Globus pallidus (tissue), 1 donor: ENCODE measurements at places on chromosomes 4 and X.

GRCh38 chr4:141307241-141307689 lies 86.6 kb downstream of the ZNF330 start:
- peak; percentile 27 for DNase-seq

- no peak for DNase-seq
These were observed 35.4 kb downstream of the SNX25 start for GRCh38 chr4:185244763-185245162.

DNA sequence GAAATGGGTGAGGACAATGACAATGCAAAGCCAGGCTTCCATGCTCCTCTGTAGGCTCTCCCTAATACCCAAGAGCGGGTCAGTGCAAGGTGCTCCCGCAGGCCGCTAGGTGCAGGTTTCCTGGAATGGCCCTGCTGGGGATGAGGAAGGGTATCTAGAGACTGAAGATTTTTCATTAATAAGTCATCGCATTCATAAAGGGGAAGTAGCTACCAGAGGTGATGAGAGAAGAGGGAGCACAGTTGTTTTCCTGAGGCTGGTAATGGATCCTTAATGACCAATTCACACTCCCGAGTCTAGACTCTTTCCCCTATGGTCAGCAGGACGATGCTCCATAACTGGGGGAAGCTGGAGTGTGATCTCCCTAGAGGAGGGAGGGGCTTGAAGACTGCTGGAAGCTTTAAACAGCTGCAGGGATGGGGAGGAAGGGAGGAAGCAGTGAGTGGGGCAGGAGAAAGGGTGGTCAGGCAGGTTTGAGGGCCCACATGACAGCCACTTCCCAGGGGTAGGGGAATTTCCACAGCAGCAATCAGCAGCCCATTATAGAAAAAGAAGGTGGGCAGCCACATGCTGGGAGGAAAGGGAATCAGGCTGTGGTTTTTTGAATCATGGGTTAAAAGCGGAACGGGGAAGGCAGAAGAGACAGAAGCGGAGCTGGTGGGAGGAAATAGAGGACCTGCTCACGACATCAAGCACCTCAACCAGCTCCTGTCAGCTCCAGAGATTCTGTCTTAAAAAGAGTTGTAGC lies 10.2 kb upstream of the ATP6AP2 start:
- DNase-seq, result no peak

DNA sequence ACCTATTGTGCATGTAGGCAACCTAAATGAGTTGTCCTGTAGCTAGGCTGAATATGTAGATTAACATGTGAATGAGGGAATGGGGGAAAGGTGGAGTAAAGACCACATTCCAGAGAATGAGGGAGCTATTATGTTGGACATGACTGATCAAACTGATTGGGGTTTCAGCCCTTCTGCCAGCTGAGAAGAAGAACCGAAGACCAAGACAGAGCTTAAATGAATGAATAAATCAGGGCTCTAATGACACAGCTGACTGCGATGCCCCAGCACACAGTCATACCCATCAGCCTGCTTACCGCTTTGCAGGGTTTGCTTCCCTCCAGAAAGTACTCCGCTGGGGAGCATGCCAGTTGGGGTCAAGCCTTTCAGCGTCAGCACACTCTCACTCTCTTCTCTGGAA lies 315.4 kb downstream of the PPP3CA start:
- no peak for DNase-seq

GRCh38 chrX:102491766-102492165 lies 20.2 kb upstream of the TCP11X2 start:
- no peak for DNase-seq

DNA sequence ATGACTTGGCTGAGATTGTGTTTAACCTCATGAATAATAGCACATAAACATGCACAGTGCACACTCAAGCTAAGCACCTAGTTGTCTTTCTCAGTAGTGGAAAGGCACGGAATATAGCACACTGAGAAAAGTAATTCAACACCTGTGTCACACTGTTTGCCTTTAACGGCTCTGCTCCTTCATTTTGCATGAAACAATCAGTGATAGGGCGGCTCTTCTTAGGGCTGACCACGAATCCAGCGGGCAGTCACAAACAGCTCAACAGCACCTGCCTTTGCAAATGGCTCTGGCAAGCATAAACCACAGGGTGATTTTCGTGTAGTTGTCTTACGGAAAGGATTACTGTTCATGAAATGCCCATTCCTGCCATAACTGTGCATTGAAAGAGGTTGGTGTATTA lies 954.0 kb upstream of the TENM3 start:
- no peak for DNase-seq

GRCh38 chr4:153495480-153496193 lies 29.5 kb downstream of the TMEM131L start:
- no peak for DNase-seq

DNA sequence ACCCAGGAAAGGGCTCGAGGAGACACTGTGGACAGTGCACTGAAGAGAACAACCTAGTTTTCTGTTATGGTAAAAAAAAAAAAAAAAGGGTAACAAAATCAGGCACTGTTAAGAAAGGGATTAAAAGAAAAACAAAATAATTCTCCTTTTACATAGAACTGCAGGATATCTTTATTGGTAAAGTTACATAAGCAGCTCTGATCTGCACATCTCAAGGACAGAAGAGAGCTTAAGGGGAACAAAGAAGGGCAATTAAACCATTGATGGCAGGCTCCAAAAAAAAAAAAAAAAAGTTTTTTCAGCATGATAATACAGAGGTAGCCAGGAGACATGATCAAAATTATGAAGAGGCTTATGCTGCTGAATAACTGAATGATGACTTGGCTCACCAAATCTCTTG lies 85.0 kb downstream of the HDAC8 start:
- no peak for DNase-seq

- DNase-seq, result no peak
These were observed 64.6 kb upstream of the TAPT1 start for GRCh38 chr4:16290681-16291420.

DNA sequence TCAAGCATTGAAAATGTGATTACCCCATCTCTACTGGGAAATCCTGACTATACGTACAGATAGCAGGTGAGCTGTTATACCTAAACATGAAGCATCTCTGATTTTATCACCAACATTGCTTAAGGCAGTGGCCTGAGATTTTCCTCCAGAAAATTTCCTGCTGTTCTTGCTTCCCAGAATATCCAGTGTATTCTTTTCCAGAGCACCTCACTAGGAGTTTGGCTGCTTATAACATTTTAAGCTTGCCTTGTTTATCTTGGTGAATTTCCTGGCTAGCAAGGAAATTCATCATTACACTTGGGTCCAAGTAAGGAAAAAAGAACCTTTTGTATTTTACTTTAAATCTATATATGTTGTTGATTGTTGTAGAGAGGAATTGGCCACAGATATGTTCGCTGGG lies 73.0 kb upstream of the CLCN4 start:
- no peak for DNase-seq

- DNase-seq, result peak; percentile 71
These were observed 5.2 kb upstream of the NUP54 start for GRCh38 chr4:76153356-76153755.

- DNase-seq, result no peak
These were observed 7.3 kb upstream of the OPN1LW start for GRCh38 chrX:154136627-154137161.

DNA sequence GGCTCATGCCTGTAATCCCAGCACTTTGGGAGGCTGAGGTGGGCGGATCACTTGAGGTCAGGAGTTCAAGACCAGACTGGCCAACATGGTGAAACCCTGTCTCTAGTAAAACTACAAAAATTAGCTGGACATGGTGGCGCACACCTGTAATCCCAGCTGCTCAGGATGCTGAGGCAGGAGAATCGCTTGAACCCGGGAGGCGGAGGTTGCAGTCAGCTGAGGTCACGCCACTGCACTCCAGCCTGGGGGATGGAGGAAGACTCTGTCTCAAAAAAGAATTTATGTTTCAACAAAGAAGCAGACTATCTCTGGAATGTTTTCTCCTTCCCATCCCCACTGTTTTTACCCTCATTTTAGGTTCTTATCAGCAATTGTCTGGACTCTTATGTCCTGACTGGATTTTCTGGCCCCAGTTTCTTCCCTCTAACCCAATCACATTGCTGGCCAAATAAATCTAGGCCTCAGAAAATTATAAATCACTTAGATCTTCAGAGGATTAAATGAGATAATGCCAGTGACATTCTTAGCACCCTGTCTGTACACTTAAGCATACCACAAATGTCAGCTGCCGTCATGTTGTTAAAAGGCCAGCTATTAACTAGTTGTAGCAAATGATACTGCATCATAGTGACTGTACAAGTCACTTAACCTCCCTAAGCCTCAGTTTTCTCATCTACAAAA lies 44.9 kb upstream of the PRSS48 start:
- no peak for DNase-seq

DNA sequence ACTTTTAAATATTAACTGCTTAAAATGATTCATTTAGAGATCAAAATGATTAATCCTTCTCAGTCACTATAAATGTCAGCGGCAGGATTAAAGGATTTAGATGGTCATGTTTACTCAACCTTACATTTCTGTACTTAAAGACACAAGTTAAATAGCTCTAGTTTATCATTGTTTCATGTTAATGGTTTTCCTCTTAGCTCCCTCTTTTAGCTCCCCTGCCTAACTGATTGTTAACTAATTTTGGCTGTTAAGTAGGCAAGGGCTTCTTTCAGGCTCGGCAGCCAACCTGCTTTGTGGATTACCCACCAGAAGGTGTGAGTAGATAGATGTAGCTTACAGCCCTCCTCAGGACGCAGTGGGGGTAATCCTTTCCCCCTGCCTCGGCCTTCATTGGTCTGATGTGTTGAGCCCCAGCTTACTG lies 96.0 kb downstream of the TENM3 start:
- no peak for DNase-seq

GRCh38 chrX:119565107-119565663 lies at the start of gene STEEP1:
TSS of gene STEEP1 (minus strand) at chrX:119565409. CDS start at chrX:119565355, 54 bp downstream.
- DNase-seq, result peak; percentile 77

GRCh38 chr4:120749445-120750151 lies 172.9 kb downstream of the PRDM5 start:
- DNase-seq, result no peak

DNA sequence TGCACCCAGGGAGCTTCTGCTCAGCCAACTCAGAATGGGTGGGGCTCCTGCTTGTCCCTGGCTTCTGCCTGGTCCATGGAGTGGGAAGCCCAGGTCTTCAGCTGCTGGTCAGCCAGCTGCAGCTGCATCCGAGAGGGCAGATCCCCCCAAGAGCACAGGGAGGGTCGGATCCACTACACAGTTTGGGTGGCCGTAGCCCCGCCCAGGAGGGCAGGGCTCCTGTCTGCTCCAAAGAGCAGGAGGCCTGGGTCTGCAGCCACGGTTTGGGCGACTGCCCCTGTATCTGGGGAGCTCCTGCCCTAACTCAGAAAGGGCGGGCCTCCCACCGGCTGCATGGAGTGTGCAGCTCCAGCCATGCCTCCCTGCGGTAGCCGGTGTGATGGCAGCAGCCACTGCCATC lies 169.1 kb downstream of the TEX13A start:
- DNase-seq, result no peak

GRCh38 chr4:77827343-77827742 lies 8.2 kb upstream of the CNOT6L start:
- no peak for DNase-seq

DNA sequence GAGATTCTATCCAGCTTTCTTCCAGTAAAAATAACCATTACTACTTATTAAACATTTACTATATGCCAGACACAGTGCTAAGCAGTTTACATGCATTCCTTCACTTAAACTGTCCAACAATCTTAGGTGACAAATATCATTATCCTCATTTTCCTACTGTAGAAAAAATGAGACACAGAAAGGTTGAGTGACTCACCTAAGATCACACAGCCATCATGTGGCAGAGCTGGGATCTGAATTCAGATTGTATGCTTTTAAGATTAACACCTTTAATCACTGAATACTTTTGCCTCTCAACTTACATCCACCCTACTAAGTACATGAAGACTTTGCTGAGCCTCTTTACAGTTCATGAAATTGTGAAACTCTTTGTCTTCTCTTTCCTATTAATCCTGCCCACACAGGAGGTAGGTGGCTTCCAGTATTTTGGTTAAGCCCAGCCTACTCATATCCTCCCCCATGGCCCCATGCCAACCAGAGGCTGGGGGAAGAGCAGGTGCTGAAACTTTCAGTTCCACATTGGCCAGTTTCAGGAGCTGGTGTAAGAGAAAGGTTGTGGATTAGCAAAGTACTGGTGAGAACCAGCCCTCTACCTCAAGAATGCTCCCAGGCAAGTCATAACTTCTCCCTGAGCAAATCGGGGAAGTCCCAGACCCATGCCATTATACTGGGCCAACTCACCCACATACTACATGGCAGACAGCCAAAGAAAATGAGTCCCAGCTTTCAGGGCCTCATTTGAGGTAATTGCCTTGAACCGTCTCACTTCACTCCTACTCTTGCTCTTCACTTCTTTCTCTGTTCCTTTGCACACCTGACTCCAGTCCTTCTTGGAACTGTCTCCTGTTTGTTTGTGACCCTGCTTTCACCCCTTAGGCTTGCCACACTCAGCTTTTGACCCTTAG lies 211.1 kb downstream of the GUCY2F start:
- DNase-seq, result no peak

DNA sequence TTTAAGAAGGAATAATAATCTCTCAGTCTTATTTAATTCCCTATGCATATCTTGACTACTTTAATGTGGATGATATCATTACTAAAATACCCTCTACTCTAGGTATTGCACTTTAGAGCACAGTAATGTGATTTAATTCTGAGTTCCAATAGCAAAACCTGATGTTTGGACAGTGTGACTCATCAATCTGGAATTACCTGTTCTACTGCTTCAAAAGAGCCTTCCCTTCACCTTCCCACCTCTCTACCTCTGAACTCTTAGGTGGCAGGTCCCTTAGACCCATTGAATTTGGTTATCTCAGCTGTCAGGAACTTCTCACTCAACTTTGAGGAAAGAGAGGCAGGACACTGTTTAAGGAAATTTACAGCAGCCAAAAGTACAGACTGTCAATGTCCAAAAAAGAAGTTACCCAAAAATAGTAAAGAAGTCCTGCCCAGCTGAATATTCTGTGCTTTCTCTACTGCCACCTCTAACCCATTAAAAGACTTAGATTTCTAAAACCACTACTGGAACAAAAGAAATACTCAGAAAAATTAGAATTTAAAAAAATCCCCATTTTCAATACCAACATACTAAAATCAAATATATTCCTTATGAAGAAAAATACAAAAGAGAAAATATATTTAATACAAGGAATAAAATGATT lies 123.1 kb upstream of the GPM6A start:
- DNase-seq, result no peak

- no peak for DNase-seq
These were observed 122.1 kb upstream of the EOLA2 start for GRCh38 chrX:150060406-150060805.

DNA sequence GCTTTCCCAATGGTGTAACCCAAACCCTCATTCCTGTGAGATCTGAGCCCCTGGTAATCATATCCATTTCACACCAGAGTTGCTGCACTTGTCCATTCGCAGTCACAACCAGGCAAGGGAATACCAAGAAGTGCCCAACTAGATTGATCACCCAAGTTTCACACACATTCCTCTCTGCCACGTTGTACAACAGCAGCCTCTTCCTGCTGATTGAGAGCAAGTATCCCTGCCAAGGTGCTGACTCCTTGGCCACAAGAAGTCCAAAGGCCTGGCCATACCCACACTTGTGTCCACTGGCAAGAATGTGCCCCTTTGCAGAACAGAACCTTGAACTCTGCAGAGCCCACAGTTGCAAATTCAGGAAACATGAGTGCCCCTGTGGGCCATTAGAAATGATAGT lies 6.5 kb upstream of the ACOT9 start:
- DNase-seq, result no peak
